ENCODE measurements at places on chromosomes 7 and 10.

DNA sequence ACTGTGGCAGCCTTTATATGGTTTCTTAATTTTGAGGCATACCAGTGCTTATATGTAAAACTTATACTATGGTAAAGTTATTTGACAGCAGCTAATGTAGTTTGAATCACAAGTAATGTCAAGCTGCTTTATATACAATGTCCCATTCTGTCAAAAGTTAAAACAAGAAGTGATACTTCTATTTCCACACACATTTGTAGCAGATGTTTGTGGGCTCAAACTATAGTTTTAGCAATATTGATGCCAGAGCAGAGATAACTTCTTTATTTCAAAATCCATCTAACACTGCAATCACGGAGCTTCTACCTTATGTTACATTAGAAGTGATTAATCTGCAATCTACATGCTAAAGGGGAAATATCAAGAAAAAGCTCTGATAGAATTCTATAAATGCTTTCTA is 149.6 kb downstream of the ADK start:
- DNase-seq = no peak

DNA sequence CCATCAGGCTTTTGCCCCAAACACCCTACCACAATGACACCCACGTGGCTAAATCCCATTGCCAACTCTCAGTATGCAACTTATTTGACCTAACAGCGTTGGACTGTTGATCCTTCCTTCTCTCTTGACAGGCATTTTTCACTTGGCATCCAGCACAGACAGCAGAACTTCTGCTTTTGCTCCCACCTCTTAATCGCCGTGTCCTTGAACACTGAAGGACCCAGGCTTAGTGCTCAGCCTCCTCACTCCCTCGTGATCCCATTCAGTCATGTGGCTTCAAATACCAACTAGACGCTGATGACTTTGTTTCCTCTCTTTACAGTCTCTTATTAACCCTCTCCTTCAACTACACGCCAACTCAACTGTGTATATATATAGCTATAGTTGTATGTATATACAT is 25.0 kb downstream of the ZFAND2A start:
- DNase-seq = no peak

DNA sequence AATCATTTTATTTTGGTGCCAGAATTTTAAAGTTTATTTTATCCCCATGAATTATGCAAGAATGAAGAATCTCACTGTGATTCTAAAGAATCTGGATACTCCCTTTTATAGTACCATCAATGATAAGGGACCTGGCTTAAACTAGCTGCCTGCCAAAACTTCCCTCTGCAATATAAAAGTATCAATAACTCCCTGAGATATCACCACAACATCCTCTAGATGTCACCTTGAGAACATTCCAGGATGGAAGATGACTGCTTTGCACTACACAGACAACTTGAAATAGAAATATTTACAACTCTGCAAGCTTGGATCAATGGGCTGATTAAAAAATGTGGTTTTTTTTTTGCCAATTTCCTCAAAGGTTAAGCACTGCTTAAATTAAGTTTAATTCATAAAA is 142.1 kb downstream of the SLC25A13 start:
- DNase-seq = no peak

DNA sequence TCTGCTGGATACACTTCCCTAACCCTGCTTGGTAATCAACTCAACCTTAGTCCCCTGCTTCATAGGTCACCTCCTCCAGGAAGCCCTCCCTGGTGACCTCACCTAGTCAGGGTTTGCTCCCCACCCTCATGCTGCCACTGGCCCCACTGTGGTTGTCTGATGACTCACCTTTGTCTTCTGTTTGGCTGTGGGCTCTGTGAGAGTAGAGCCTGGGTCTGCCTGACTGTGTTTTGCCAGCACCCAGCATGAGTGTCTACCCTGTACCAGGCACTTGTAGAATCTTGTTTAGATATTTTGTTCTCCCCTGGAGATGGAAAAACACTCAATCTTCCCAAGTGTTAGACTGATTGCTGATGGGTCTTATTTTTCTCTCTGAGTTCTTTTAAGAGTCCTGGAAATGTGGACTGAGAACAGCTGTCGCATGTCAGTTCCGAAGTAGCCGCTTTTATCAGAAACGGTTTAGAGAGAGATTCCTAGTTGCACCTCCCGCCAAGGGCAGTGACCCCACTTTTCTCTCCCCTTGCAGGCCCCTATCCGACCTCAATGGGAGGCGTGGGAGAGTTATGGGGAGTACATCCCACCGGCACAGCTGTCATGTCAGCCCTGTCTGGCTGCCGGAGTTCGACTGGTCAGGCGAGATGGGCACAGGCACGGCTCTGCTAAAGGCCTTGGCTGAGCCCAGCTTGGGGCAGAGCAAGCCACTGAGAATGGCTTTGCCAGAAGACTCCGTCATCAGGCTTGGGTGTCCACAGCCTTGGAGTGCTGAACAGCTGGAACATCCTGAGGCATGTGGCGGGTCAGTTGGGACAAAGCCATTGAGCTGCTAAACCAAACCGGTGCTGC is 134.3 kb downstream of the GRK5 start:
- DNase-seq = no peak

DNA sequence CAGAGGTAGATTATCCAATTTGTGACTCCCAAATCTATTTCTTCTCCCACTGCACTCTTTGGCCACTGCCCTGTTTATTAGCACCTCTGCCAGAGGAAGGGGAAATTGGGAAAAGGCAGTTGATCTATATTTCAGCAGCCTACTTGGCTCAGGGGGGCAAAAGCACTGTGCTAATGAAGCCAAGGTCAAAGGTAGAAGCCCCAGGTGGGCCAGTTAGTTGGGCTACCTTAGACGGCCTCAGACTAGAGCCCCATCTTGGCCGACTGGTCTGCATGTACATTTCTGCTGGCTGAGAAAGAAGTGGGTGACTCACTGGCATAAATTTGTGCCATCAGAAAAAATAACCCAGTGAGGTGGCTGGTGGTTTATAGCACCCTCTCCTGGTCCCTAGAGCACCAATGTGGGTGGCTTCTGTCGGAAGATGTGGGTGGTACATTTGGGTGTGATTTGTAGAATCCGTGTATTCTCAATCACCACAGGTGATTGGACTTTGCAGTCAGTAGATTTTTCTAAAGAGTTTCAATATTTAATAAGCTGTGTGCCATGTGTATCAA is 293.3 kb upstream of the MKI67 start:
- no peak for DNase-seq
